Suprapubic skin (tissue), 4 donors: ENCODE measurements at places on chromosomes 7 and 10. TPM values are rescaled to one million over a fixed set of nuclear protein-coding genes. Genes with fewer than 3 reads are reported as not detected.

Gene HOXA4
- 3.1 TPM for total RNA-seq

DNA sequence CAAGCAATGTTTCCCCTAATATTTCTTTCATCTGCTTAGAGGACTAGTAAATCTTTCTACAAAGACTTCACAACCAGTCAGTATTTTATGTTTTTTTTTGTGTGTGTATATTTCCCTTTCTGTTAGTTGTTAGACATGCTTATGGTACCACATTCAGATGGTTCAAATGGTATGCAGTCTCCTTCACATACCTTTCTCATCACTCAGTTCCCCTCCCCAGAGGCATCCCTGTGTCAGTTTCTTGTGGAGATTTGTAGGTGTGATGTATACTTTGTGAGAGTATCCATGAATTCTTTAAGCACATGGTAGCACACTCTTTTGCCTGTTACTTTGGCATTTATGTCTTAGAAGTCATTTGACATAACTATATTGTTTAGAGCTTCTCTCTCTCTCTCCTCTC is 4.4 kb downstream of the ZNF485 start:
- H3K27me3 ChIP-seq = no peaks in the 10 kb centered on the region
- H3K27ac ChIP-seq = no peak overlapping the region
- peaks cover 38% of the 10 kb centered on the region for H3K36me3 ChIP-seq
- no peak for DNase-seq
- H3K4me3 ChIP-seq = no peak overlapping the region

DNA sequence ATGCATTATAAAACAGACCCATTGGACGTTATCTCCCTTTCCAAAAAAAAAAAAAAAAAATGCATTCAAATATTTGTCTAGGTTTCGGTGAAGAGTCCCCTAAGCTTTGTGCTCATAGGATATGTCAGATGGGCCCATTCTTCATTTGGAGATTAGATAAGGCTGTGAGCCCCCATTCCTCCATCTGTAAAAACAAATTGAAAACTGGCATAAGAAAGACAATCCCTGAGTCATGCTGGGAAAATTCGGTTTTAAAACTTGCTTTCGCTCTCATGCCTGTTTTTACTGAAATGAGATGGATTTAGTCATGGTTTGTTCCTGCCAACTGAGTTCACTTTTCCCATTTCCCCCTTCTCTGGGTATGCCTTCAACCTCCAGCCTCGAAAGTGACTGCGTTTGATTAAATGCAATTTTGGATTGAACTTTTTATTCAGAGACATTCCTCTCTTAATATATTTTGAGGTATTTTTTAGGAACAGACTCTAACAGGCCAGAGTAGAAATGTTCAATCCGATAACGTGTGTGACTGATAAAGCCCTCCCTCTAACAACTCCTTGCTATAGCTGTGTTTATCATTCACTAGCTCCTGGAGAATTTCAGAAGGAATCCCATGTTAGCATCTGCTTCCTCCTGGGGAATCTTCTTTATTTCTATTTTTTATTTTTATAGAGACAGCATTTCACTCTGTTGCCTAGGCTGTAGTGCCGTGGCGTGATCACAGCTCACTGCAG is 190.9 kb upstream of the LYZL2 start:
- peak overlapping the region; percentile 78 for H3K27ac ChIP-seq
- DNase-seq = no peak
- peaks cover 34% of the 10 kb centered on the region for H3K4me1 ChIP-seq
- H3K36me3 ChIP-seq = no peaks in the 10 kb centered on the region

DNA sequence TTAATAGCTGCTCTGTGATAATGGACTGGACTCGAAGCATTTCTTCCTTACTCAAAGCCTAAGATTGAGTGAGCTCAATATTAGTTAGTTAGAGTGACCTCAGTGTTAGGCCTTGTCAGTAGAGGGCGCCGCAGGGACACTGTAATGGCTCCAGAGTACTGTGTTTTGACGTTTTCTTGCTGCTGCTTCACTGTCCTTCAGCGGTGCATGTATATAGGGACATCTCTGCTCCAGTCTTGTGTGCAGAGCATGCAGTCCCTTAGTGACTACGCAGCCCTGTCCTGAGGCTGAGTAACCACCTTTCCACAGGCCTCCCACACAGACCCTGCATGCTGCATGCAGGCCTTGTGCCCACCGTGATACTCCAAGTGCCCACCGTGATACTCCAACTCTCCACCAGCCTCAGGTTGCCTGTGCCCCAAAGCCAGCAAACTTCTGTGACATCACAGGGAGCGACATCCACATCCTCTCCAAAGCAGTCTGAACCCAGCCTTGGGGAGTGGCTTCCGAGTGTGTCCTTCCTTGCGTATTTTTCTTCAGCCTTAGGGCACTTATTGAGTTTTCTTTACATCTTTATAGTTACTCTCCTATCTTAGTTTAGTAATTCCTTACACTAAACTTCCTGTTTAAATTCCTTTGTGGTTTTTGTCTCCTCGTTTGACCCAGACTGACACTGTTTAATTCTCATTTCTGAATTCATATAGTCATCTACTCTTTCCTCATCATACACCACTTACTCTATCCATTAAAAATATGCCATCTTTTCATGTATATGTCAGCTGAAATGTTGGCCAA is 118.2 kb downstream of the JAZF1 start:
- no peak overlapping the region for H3K27ac ChIP-seq
- no peaks in the 10 kb centered on the region for H3K36me3 ChIP-seq
- H3K4me3 ChIP-seq = no peak overlapping the region

Gene NPY4R2
- 1.3 TPM for total RNA-seq

Gene SGCE
- total RNA-seq = 6.3 TPM

Gene FAM131B
- 0.40 TPM for total RNA-seq

Gene CPVL
- 9.3 TPM for total RNA-seq

DNA sequence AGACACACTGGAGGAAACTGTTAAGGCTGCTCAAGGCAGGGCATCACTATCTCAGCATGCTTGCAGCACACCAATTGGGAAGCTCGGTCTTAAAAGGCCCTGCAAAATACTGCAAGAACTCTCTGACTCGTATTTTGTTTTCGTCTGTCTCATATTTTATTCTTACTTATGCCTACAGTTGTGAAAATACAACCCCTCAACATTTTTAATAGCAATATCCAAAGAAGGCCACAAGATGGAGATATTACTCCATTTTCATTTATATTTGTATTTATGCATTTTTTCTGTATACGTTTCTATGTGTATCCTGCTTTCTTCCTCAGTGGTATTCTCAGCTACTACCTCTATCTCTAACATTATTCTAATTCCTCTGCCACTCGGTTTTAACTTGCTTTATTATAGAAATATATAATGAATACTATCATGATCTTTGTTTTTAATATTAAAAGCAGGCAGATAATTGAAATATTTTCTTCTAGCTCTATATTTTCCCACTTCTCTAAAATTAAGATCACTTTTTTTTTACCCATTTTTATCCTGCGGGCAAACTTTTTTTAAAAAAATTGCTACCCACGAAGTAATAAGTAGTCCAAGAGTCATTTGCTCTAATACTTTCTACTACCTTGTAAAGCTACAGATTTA is 10.0 kb downstream of the DNAJC1 start:
- no peak for DNase-seq
- peaks cover 5% of the 10 kb centered on the region for H3K4me1 ChIP-seq
- no peak overlapping the region for H3K4me3 ChIP-seq
- H3K27me3 ChIP-seq = no peaks in the 10 kb centered on the region

DNA sequence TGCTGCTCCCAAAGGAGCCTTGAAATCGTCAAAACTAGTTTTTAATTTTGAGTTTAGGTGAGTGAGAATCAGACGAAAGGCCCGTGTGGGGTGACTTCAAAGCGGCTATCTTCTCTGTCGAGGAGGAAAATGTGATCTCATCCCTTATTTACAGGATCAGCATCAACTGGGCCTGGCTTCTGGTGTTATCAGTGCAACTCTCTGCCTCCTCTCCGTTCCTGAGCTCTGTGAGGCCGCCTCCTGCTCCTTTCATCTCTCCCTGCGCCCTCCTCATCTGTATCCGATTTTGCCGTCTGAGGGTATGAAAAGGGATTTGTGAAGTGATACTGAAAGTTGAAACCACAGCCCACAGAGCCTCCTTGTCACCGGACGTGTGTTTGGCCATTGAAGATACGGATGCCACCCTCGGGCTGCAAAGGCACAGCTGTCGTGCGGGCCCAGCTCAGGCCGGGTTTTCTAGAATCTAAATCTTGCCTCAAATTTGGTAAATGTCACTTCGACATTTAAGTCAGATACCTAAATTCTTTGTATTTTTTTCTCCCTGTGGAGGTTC is 408.7 kb upstream of the ADARB2 start:
- DNase-seq = no peak
- H3K36me3 ChIP-seq = no peaks in the 10 kb centered on the region
- H3K27me3 ChIP-seq = no peaks in the 10 kb centered on the region
- no peak overlapping the region for H3K4me3 ChIP-seq
- no peak overlapping the region for H3K27ac ChIP-seq

Gene NPY
- not detected for total RNA-seq

GRCh38 chr7:137961200-137962177 is 40.4 kb downstream of the CREB3L2 start:
- no peak overlapping the region for H3K4me3 ChIP-seq
- no peak overlapping the region for H3K27ac ChIP-seq
- no peak for DNase-seq
- no peaks in the 10 kb centered on the region for H3K27me3 ChIP-seq

GRCh38 chr10:30431435-30431911 is 2.5 kb upstream of the MAP3K8 start:
- H3K4me3 ChIP-seq = peak overlapping the region; percentile 36
- no peaks in the 10 kb centered on the region for H3K36me3 ChIP-seq
- peaks cover 52% of the 10 kb centered on the region for H3K4me1 ChIP-seq
- DNase-seq = no peak

Gene GFRA1
- 29.2 TPM for total RNA-seq

Gene TYW1B
- total RNA-seq = 3.9 TPM

GRCh38 chr10:95508730-95509129 is 52.4 kb downstream of the SORBS1 start:
- H3K27ac ChIP-seq = peak overlapping the region; percentile 57
- DNase-seq = no peak
- H3K27me3 ChIP-seq = no peaks in the 10 kb centered on the region
- no peaks in the 10 kb centered on the region for H3K36me3 ChIP-seq
- H3K4me3 ChIP-seq = no peak overlapping the region
- H3K4me1 ChIP-seq = peaks cover 46% of the 10 kb centered on the region

Gene ABCB4
- total RNA-seq = not detected

- peaks cover 49% of the 10 kb centered on the region for H3K4me1 ChIP-seq
- no peak for DNase-seq
- no peaks in the 10 kb centered on the region for H3K27me3 ChIP-seq
- no peak overlapping the region for H3K27ac ChIP-seq
Measured at GRCh38 chr7:44757311-44757710, 8.7 kb downstream of the ZMIZ2 start.

Gene ZNF679
- not detected for total RNA-seq

- no peaks in the 10 kb centered on the region for H3K36me3 ChIP-seq
- H3K27ac ChIP-seq = no peak overlapping the region
- no peak for DNase-seq
- H3K4me1 ChIP-seq = peaks cover 17% of the 10 kb centered on the region
Measured at GRCh38 chr7:30237271-30237695, 47.1 kb upstream of the ZNRF2 start.

DNA sequence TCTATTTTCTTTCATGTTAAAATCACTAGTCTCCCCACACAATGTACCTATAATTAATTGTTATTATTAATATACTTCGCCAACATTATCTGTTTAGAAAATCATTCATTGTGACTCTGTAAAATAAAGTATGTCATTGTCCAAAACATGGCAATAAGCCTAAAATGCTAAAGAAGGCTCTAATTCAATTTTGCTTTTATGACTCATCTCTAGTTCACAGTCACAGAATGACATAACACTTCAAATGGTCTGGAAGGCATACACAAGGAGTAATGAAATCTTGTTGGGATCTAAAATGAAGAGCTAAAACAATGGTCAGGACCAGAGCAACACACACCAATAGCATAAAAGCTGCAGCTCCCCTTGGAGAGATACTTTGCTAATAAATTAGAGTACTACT is 505.8 kb downstream of the GPAM start:
- H3K27ac ChIP-seq = no peak overlapping the region
- H3K36me3 ChIP-seq = no peaks in the 10 kb centered on the region
- no peak overlapping the region for H3K4me3 ChIP-seq
- H3K27me3 ChIP-seq = no peaks in the 10 kb centered on the region
- DNase-seq = no peak

Gene KCND2
- total RNA-seq = not detected

GRCh38 chr10:24518981-24519597 is 204.6 kb downstream of the ARHGAP21 start:
- H3K27me3 ChIP-seq = no peaks in the 10 kb centered on the region
- DNase-seq = no peak
- peaks cover 7% of the 10 kb centered on the region for H3K4me1 ChIP-seq

- peaks cover 15% of the 10 kb centered on the region for H3K4me1 ChIP-seq
- DNase-seq = no peak
- no peaks in the 10 kb centered on the region for H3K27me3 ChIP-seq
- H3K27ac ChIP-seq = no peak overlapping the region
- no peaks in the 10 kb centered on the region for H3K36me3 ChIP-seq
Measured at GRCh38 chr7:1817061-1817712, 147.1 kb downstream of the ELFN1 start.

Gene JCAD
- total RNA-seq = 6.9 TPM

- H3K4me3 ChIP-seq = no peak overlapping the region
- peaks cover 10% of the 10 kb centered on the region for H3K4me1 ChIP-seq
- no peaks in the 10 kb centered on the region for H3K27me3 ChIP-seq
- H3K36me3 ChIP-seq = no peaks in the 10 kb centered on the region
- no peak for DNase-seq
- no peak overlapping the region for H3K27ac ChIP-seq
Measured at GRCh38 chr10:34058845-34059614, 724.6 kb upstream of the NRP1 start.

DNA sequence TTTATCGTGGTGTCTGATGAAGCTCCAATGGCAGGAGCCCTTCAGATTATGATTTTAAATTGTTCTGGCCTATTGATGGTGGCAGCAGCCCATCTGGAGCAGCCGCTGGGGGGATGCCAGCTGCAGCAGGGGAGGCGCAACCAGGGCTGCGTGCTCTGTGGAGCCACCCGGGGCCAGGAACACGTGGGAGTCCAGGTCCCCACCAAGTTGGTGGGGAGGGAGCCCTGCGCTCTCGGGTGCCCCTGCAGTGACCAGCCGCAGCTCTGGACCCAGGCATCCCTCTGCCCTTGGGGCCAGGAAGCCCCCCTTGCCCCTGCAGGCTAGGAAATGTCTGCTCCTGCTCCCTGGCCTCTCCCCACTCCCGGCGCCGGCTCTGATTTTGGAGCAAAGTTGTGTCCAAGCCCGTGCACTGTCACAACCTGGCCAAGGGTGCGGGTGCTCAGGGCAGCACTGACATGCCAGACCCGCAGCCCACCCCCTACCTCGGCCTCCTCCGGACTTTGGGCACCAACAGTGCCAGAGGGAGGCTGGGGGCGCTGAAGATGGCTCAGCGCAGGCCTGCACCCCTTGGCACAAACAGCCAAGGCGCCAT is 147.2 kb upstream of the ADO start:
- no peaks in the 10 kb centered on the region for H3K36me3 ChIP-seq
- no peaks in the 10 kb centered on the region for H3K27me3 ChIP-seq
- no peaks in the 10 kb centered on the region for H3K4me1 ChIP-seq
- H3K4me3 ChIP-seq = no peak overlapping the region

DNA sequence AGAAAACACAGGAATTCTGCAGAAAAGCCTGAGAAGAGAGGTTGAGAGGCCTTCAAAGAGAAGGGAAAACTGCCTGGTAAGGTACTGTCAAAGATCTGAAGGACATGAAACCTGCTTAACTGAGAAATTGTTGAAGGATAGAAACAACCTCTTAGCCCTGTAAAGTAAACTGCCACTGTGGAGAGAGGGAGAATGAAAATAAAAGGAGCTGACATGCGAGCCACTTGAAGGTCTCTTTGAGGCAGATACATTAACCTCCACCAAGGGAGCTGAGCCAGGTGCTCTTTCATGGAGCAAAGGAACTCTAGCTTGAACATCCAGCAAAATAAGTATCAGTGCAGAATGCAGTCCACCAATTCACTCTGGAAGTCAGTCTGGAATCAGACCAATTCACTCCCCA is 108.8 kb upstream of the FEZF1 start:
- no peak overlapping the region for H3K4me3 ChIP-seq
- H3K27me3 ChIP-seq = no peaks in the 10 kb centered on the region
- DNase-seq = no peak
- no peaks in the 10 kb centered on the region for H3K4me1 ChIP-seq
- H3K27ac ChIP-seq = no peak overlapping the region

Gene PIK3CG
- 2.1 TPM for total RNA-seq
